NCI-H526 (cell line): ENCODE measurements at places on chromosomes 7 and 10.

DNA sequence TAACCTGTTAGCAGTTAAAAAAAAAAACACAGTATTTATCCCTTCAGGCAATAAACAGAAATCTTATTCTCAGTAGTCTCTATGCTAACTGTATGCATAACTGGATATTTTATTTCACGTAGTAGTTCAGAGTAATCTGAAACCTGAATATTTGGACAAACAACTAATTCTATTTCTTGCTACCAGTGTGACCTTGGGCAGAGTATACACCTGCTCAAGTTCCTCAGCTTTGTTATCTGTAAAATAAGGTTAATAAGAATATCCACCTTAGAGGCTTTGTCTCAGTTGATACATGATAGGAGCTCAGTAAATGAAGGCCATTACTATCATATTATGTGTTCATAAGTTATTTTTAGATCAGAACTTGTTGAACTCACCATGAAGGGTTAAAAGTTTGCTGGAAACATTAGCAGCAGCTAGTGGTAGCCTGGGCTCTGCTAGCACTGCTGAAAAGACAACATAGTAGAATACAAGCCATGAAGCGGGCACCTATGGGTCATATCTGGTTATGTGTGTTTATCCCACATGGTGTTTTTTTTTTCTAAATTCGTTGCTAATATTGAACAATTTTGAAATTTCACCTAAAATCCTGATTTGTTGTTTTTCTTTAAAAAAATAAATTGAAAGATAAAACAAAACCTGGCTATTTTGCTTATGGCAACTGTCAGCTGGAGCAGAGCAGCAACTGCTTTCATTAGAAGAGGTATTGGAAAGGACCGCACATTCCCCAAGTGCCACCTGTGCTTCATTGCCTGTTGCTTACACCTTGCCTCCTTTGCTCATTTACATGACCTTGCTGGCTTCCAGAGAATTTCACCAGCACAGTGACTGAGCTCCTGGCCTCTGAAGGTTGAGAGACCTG lies 303.0 kb downstream of the PRKG1 start:
- no peak for DNase-seq

- DNase-seq, result no peak
These were observed 61.7 kb upstream of the ZNRF2 start for GRCh38 chr7:30222515-30223215.

DNA sequence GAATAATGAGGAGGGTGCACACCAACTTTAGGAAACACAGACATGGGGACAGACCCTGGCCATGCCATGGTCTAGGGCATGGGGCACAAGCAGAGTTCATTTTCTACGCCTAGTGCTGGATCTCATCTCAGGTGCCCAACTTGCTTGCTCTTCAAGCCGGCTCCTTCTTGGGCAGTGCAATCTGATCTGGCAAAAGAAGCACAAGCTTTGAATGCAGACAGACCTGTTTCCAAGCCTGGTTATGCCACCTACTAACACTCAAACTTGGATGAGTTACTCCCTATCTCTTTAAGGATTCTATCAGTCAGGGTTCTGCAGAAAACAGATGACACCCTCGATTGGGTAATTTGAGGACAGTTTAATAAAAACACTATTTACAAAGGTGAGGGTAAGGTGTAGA lies 34.9 kb upstream of the WAPL start:
- no peak for DNase-seq

DNA sequence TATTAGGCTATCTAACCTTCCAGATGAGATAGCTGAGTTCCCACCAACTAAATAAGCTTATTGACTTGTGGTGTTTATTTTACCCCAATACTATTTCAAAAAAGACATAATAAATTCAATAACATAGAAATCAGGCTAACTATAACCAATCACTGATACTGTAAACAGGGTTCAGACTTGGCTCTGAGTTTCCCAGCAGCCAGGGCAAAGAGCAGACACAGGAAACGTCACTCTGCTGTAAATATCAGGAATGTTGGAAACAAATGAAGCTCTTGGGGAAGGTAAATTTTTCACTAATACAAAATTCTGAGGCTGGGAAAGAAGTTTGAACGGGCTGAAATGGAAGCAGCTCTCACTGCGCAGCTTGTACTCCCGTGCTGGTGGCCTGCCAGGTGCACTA lies 114.6 kb downstream of the GALNT11 start:
- DNase-seq, result no peak

DNA sequence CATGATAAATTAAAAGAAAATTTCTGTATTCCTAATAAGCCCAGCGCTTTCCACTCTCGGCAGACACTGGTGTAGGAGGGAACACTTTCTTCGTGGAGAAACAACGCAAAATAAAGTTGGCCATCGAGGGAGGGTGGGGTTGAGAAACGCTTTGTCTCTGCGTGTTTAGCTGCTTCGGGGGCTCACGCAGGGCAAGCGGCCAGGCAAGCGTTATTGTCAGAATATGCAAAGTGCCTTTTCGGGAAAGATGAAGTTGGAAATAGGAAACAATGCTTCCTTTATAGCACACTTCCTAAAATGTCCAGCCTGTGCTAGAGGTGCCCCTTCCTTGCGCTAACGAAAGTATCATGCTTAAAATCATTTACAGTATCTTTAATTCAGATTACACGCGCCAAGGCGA lies 1.9 kb upstream of the EBF3 start:
- DNase-seq, result peak; percentile 19

- no peak for DNase-seq
These were observed 164.4 kb downstream of the GLRX3 start for GRCh38 chr10:130300608-130301020.

DNA sequence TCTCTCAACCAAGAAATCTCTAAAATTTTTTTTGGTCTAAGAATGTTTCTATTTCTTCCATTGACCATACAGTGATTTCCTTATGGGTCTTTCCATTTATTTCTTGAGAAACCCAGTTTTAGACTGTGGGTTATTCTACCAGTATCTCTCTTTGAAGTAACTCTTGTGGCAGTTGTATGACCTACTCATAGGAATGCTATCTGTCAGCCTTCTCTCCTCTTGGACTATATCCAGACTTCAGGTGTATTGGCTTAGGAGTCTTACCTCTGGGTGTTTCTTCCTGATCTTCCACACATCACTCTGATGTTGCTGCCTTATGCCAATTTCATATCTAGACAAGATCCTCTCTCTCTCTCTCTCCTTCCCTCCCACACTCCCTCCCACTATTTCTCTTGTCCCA lies 178.1 kb downstream of the BMPER start:
- no peak for DNase-seq

DNA sequence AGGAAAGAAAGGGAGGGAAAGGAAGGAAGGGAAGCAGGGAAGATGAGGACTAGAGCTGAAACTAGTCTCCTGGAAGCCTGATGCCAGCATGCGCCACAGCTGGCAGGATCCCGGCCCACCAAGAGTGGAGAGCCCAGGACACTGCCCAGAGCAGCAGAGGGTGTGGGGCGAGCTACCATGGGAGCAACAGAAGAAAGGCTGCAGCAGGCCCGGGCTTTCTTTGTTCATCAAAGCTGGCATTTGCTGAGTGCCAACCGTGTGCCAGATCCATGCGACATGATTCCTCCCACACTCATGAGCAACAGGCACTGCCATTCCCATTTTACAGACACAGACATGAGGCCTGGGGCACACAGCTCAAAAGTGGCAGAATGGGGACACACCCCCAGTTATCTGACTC lies 68.9 kb downstream of the FAM53B start:
- no peak for DNase-seq
